ENCODE measurements at places on chromosomes 4 and X. TPM values are rescaled to one million over a fixed set of nuclear protein-coding genes. Genes with fewer than 3 reads are reported as not detected.

NLRP2B gene
- total RNA-seq = not detected

GAB1 gene
- 20.5 TPM for total RNA-seq

CFAP99 gene
- total RNA-seq = not detected

CABS1 gene
- total RNA-seq = not detected

TRIM60 gene
- not detected for total RNA-seq

FDCSP gene
- total RNA-seq = not detected

ZRSR2 gene
- total RNA-seq = 2.6 TPM

PNMA5 gene
- not detected for total RNA-seq

RNF128 gene
- total RNA-seq = not detected

SOD3 gene
- total RNA-seq = 187 TPM

S100P gene
- total RNA-seq = not detected

PHOX2B gene
- total RNA-seq = not detected

GABRG1 gene
- not detected for total RNA-seq

IKBKG gene
- total RNA-seq = 16.6 TPM

LRRC66 gene
- 0.34 TPM for total RNA-seq

UGT2B7 gene
- not detected for total RNA-seq

LRIT3 gene
- total RNA-seq = not detected

HEPH gene
- 47.3 TPM for total RNA-seq

CTAG2 gene
- not detected for total RNA-seq

LRP2BP gene
- total RNA-seq = 0.37 TPM

RPA4 gene
- 0.20 TPM for total RNA-seq

IGSF1 gene
- total RNA-seq = 0.05 TPM

DIAPH2 gene
- total RNA-seq = 15.5 TPM

ALB gene
- total RNA-seq = not detected

FAM149A gene
- total RNA-seq = 9.7 TPM

CACNA1F gene
- not detected for total RNA-seq

CTPS2 gene
- total RNA-seq = 6.8 TPM

PNMA6A gene
- not detected for total RNA-seq

SMIM14 gene
- 36.3 TPM for total RNA-seq

ZDHHC15 gene
- 0.10 TPM for total RNA-seq

MAB21L2 gene
- total RNA-seq = not detected

HELQ gene
- total RNA-seq = 7.7 TPM

GAB3 gene
- total RNA-seq = 2.9 TPM

OTC gene
- not detected for total RNA-seq

NWD2 gene
- total RNA-seq = not detected

GPM6B gene
- total RNA-seq = 23.0 TPM

Data from cardiac ventricle fibroblast (primary cell).